ENCODE measurements at places on chromosomes 4 and X.
A peak's percentile ranks its signal among the peaks of the same experiment; 100 is the strongest.

- no peak for DNase-seq
These were observed 108.8 kb upstream of the IGSF1 start for GRCh38 chrX:131397891-131398290.

DNA sequence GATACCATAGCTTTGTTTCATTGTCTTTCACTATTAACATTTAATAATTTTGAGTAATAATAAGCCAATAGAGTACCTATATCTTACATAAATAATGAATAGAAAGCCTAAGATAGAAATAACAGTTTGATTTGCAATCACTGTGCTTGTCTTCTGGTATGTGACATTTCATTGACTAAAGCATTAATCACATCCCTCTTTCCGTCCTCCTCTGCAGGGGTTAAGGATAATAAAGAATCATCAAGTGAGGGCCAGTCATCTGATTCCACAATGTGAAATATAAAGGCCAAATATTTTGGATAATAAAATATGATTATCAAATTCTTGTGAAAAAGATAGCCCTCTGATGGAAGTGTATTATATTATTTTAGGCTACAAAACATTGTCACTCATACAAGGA is 2073.4 kb downstream of the ARAP2 start:
- no peak for DNase-seq

DNA sequence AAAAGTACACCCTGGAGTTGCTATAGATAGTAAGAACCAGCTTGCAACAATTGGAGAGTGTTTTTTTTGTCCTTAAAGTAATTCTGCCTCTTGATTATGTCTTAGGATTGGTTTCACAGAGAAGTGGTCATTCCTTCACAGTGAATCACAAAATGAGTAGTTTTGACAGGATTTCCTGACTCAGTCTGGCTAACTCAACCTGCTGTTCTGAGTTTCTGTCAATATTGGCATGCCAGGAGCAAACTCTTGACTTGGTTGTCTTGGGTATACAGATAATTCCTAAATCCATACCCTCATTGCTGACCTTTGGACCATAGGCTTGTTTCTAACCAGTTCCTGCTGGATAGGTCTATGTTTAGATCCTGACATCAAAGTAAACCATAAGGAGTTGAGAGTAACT is 9.4 kb downstream of the FHIP1A start:
- DNase-seq: no peak

GRCh38 chrX:122517786-122518185 is 666.3 kb upstream of the GRIA3 start:
- DNase-seq: no peak

- DNase-seq: no peak
These were observed 23.5 kb downstream of the KLHL8 start for GRCh38 chr4:87196927-87197326.

DNA sequence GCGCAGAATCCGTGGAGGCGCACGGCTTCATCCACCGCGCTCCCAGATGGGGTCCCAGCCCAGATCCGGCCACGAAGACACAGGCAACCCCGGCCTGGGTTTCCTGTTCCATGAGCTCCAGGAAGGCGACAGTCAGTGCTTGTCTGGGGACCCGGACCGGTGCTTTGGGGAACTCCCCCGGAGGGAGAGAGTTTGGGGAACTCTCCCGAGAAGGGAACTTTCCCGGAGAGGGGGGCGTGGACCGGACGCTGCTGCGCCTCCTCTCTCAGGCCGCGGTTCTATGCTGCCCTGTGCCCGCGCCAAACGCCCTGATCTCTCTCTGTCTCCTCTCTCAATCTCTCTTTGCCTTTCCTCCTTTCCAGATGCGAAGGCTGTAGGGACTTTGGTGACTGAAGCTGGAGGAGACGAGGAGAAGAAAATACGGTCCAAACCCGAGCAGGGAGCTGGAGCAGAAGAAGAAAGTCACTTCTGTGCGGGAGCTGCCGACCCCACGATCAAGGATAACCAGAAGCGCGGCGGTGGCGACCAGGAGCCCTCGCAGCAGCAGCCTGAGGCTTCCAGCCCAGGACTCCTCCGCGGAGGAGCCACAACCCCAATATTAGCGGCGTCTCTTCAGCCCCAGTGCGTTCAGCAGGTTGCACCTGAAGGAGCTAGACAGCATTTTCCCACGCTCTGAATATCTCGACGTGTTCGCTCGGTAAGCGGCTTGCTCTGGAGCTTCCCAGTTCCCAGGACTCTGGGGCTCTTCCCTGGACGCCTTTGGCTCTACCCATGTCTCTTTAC is 47.6 kb upstream of the NKAP start:
- no peak for DNase-seq

DNA sequence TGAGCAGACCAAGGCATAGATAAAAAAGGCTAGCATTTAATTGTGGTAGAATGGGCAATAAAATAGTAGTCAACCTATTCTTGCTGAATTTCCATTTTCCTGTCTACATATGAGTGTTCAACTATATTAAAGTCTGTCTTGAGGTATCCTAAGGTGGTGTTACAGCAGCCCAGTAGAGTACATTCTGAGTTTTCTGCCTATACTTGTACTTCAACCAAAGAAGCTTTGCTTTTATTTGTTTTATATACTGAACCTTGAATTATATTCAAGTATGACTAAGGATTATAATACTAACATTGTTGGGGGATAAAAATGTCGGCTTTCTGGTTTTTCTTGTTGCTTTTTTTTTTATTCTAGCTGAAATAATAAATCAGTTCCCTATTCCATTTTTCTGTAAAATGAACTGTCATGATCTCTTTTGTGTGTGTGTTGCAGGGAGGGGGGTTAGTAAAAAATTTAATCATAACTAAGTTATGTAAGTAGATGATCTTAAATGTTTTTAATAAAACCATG is 106.7 kb downstream of the PDLIM5 start:
- no peak for DNase-seq

- no peak for DNase-seq
These were observed 881.0 kb downstream of the PCDH18 start for GRCh38 chr4:136651278-136651667.

DNA sequence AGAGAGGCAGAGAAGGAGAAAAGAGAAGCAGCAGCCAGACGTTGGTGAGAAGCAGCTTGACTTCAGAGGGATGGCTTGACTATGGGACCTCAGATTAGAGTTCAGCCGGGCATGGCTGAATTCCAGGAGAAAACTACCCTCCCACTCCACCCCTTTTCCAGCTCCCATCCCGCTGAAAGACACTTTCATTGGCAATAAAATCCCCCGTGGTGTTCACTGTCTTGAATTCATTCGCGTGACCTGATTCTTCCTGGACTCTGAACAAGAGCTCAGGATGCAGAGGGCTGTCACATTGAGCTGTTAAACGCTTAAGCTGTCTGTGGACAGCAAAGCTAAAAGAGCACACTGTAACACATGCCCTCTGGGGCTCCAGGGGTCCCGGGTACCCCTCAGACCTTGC is 1575.3 kb upstream of the AGA start:
- DNase-seq: no peak

GRCh38 chr4:14333616-14334015 is 668.7 kb upstream of the CPEB2 start:
- DNase-seq: no peak

DNA sequence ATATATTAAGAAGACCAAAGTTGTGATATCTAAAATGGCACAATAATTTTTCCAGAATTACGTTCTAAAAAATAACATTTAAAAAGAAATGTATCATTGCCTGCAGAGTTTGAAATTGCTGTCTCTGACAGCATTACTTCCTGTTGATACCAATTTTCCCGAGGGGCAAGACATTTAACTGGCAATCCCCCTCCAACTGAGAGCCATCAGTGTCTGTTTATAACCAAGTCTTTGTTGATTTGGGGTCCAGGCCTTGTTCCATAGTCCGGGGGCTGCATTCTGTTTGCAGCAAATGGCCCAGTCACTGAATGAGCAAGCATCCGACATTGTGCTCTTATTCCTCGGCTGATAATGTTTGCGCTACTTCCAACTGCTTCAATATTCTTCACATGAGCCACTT is 231.5 kb downstream of the NAF1 start:
- DNase-seq: no peak

DNA sequence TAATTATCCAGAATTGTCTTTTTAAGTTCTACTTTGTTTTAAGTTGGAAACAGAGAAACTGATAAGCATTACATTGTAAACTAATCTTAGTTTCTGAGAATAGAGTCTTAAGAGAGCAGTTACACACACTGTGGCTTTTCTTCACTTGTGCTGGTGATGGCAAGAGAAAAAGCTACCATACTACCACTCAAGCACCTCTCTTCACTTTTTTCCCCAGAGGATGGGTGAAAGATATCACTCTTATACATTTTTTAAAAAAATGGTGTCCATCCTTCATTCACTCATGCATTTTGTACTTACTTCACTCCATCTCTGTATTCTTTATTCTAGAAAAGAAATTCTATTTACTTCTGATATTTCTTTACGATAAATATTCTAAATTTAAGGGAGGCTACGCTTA is 42.5 kb upstream of the GRID2 start:
- no peak for DNase-seq

- DNase-seq: no peak
These were observed 61.0 kb upstream of the PRDM8 start for GRCh38 chr4:80136270-80136669.

DNA sequence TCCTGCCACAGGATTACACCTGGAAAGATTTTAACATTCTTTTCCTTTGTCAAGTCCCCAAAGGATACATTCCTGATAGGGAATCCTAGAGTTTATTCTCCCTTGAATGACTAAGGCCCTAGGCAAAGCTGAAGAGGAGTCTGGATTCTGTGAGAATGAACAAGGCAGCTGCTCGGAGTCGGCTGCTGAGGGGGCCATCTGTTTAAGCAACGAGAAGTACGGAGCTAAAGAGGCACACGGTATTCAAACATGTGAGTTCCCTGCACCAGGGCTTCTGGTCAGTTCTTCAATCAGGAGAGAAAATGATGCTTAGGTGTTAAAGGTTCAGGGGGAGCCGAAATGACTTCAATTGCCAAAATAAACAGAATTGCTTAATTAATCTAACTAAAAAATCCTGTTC is 97.6 kb downstream of the MGST2 start:
- no peak for DNase-seq

- no peak for DNase-seq
These were observed 418.7 kb upstream of the INTU start for GRCh38 chr4:127214016-127214415.

GRCh38 chr4:56976283-56976836 is 1.0 kb downstream of the NOA1 start:
- DNase-seq: no peak

- DNase-seq: no peak
These were observed 70.9 kb downstream of the HTT start for GRCh38 chr4:3145234-3145924.

DNA sequence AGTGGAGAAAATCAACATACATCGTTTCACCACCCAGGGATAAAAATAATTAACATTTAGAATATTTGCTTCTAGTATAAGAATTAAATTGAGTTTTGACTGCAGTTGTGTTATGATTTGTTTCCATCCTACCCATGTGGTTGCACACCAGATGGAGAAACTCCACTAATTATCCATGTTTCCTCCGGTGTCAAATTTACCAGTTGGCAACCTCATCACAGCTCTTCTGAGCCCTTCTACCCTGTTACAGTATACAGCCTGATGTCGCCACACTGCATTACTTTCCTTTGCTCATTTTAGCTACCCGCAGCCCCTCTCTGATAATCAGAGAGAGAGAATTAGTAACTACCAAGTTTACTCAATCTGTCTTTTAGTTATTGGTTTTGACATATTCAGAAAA is 411.2 kb downstream of the DTHD1 start:
- DNase-seq: no peak

DNA sequence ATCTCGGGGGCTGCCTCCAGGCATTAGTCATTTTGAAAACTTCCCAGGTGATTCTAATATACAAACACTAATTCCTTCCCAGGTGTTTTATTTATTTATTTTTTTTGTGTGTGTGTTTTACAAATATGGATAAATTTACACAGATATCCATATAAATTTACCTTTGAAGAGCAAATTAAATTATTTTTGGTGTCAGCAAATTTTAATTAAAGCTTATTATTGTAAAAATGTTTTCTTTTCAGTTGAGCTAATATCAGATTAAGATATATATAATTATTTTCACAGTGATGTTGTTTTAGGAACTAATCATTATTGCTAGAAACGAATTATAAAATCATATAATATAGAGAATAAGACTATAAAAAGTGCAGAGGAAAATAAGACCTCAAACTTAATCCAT is 62.0 kb upstream of the FREM3 start:
- no peak for DNase-seq

GRCh38 chrX:129637217-129638109 is 17.3 kb downstream of the APLN start:
- peak; percentile 46 for DNase-seq

DNA sequence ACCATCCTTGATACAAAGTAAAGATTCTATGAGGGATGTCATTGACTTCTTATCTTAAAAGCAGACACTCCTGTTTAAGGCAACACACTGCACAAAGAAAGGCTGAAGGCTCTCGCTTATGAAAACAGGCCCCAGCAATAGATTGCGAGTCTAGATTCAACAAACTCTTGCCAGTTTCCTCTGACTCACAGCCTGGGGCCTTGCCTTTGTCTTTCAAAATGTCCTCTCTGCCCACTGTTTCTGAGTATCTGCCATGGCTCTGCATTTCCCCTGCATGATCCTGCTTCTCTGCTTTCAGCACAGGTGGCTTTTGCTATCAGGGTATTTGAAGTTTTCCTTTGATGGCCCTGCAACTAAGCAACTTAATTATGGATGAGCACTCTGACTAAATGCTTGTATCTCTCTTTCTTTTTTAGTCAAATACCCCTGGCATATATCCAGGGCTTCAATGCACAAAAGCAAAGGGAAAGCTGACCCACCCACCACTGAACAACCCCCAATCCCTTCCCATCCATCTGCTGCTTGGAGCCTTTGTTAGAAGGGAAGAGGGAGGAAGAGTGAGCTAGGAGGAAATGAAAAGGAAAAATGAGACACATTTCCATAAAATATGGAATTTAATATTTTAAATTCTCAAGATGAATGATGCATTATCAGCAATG is 32.2 kb downstream of the NDP start:
- DNase-seq: no peak

DNA sequence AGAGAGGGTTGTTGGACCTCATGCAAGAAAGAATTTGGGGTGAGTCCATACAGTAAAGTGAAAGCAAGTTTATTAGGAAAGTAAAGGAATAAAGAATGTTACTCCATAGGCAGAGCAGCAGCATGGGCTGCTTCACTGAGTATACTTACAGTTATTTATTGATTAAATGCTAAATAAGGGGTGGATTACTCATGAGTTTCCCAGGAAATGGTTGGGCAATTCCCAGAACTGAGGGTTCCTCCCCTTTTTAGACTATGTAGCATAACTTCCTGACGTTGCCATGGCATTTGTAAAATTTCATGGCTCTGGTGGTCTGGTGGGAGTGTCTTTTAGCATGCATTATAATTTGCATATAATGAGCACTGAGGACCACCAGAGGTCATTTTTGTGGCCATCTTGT is 16.7 kb downstream of the PPP4R3C start:
- DNase-seq: no peak

GRCh38 chrX:19958552-19959486 is 32.0 kb downstream of the BCLAF3 start:
- no peak for DNase-seq

- no peak for DNase-seq
These were observed 32.4 kb downstream of the FGFRL1 start for GRCh38 chr4:1043651-1044468.

DNA sequence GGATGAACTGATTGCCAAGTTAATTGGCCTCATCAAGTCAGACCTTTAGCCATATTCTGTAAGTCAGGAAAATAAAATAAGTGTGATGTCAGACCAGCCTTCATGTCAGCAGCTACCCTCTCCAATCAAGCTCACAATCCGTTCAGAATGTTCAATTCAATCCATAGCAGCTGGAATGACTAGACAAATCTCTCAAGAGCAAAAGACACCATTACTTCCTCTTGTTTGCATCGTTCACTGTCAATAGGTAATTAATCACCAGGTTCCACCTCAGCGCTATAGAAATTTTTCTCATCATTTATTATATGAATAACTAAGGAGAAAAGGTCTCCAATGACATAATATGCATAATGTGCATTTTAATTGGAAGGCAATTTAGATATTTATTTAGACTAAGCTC is 321.0 kb upstream of the GRIA3 start:
- no peak for DNase-seq

All from GM18507 (cell line).